Fibroblast of skin of back (primary cell): ENCODE measurements at places on chromosomes 11 and 22.

DNA sequence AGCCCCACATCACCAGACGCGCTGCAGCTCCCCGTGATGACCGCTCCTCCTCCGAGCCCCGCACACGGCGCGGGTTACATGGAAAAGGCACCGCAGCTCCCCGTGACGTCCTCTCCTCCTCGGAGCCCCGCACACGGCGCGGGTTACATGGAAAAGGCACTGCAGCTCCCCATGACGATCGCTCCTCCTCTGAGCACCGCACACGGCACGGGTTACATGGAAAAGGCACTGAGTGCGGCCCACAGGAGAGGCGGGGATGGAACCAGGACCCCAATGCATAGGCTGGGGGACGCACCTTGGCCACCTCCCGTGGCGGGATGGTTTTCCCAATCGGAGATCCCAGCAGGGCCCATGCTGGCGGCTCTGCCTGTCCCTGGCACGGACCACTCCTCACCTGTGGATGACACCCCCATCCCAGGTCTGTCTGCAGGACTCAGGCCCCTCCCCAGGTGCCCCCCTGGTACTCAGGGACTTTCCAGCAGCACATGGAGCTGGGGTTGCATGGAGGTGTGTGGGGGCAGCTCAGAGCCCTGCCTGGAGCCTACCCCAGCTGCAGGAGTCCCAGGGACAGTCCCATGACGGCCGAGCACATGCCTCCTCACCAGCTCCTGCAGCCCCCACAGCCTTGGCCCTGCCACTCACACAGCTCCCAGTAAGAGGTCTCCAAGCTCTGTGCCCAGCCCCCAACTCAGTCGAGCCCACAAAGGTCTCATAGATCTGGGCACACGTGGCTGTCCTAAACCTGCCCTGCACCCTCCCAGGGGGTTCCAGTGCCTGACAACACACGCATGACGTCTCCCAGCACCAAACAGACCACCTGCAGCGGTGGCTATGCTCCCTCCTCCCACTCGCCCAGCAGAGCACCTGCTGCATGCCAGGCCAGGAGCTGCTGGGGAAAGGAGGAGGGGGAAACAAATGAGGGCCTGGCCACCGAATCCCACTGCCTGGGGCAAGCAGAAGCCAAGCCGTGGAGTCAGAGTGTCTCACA, 166.6 kb downstream of the BRD1 start:
- DNase-seq = no peak

- no peak for DNase-seq
Measured at GRCh38 chr11:97087419-97087818, 697.6 kb downstream of the JRKL start.

DNA sequence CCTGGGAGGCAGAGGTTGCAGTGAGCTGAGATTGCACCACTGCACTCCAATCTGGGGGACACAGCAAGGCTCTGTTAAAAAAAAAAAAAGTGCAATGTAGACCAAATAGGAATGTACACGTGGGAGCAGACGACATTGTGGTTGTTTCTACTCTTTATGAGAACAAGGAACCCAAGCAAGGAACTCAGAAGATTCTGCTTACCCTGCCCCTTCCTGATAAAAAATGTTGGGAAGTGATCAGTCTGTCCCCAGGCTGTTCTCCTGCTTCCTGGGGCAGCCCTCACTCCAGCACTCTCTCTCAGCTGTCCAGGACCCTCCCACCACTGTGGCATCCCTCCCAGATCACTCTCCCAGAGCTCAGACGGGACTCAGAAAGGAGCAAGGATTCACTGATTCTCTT, 31.8 kb downstream of the SLCO2B1 start:
- no peak for DNase-seq

GRCh38 chr22:46367707-46368191, 32.2 kb downstream of the TRMU start:
- DNase-seq = peak; percentile 43
